Esophagus mucosa (tissue), 1 donor: ENCODE measurements at places on chromosomes 12 and 14. TPM values are rescaled to one million over a fixed set of nuclear protein-coding genes. Genes with fewer than 3 reads are reported as not detected.
A peak's percentile ranks its signal among the peaks of the same experiment; 100 is the strongest.

- ATAC-seq: no peak
Observed at GRCh38 chr14:73738518-73739173, 24.5 kb upstream of the PNMA1 start.

GRCh38 chr12:104456950-104457745 is 400 bp downstream of the CHST11 start:
- ATAC-seq: peak; percentile 13

DNA sequence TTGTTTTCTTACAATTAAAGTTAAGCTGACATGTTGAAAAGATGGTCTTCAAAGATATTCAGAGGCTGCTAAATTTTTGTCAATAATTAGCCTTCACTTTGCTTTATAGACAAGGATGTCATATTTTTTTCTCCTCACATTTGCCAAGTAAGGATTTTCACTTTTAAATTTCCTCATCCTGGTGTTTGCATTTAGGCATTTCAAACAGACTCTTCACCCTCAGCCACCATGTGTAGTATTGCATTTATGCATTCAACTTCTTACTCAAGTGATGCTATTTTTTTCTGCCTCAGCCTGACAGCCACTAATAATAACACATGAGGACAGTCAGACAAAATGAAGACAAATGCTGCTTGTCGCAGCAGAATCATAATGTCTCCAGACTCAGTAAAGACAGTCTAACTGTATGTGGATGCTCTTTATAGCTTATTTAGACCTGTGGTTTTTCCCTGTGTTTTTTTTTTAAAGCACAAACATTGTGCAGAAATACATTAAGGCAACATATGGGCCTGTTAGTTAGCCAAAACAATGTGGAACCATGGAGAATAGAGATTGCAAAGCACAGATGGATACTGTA is 481.5 kb downstream of the NPAS3 start:
- no peak for ATAC-seq

DNA sequence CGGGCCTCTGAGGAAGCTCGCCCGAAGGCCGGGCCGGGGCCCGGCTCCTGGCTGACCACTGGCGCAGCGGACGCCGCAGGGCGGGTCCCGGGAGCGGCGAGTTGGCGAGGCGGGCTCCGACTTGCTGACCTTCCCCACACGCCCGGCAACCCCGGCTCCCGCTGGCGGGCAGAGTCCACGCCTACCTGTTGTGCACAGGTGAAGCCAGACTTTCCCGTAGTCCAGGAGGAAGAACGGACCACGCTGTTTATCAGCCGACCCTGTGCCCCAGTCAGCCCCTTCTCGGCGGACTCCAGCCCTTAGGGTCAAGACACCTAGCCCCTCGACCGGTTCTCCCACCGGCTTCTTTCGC is 407 bp downstream of the HEATR5A start:
- ATAC-seq: peak; percentile 75

DNA sequence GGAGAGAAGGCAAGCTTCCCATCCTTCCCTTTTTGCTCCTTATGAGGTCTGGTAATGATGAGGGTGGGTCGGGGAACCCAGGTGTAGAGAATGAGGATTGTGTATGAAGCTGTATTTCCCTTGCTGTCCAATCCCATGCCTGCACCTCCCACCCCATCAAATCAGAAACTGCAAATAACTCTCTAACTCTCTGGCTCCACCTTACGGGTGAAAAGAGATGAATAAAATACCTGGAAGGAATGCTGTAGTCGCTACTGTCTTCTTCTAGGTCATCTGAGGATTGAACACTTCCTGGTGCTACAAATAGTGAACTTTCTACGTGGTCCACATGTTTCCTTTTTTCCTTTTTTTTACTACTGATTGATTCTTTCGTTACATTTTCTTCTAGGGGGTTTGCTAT is 38.9 kb upstream of the DICER1 start:
- no peak for ATAC-seq

- no peak for ATAC-seq
Observed at GRCh38 chr12:44817687-44818086, 58.4 kb downstream of the NELL2 start.

GRCh38 chr14:52833891-52834290 is 42.5 kb upstream of the GNPNAT1 start:
- no peak for ATAC-seq

- no peak for ATAC-seq
Observed at GRCh38 chr12:90106568-90106967, 397.9 kb upstream of the ATP2B1 start.

- no peak for ATAC-seq
Observed at GRCh38 chr12:93380480-93381121, 2.9 kb downstream of the NUDT4 start.

DNA sequence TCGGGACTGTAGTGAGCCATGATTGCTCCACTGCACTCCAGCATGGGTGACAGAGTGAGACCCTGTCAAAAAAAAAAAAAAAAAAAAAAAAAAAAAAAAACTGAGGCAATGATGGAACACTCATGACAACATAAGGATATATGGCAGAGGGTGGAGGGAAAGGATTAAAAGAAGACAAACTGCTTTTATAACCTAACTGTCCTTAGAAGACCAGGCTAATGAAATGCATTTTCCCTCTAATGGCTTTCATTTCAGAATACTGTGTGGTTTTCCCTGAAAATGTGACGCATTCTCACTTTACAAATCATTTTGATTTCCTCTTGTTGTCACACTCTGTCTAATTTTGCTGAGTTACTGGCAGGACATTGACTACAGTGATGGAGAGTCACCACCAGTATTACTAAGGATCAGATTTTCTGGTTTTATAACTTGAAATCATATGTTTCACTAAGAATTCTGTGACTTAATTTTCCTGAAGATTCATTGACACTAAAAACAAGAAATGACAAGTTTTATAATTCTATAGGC is 137.6 kb upstream of the SSTR1 start:
- no peak for ATAC-seq

DNA sequence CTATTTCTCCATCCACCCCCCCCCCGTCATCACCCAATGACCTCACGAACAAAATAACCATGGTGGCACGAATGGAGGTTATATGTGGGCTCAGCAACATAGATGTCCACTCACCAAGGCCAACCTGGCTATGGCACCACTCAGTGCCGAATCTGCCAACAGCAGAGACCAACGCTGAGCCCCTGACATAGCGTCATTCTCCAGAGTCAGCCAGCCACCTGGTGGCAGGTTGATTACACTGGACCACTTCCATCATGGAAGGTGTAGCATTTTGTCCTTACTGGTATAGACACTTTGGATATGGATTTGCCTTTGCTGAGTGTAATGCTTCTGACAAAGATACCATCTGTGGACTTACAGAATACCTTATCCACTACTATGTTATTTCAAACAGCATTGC is 24.2 kb upstream of the DYRK2 start:
- ATAC-seq: no peak

- no peak for ATAC-seq
Observed at GRCh38 chr12:113247123-113248050, 26.1 kb downstream of the TPCN1 start.

- peak; percentile 87 for ATAC-seq
Observed at GRCh38 chr14:31038521-31039166, 12.5 kb upstream of the STRN3 start.

DNA sequence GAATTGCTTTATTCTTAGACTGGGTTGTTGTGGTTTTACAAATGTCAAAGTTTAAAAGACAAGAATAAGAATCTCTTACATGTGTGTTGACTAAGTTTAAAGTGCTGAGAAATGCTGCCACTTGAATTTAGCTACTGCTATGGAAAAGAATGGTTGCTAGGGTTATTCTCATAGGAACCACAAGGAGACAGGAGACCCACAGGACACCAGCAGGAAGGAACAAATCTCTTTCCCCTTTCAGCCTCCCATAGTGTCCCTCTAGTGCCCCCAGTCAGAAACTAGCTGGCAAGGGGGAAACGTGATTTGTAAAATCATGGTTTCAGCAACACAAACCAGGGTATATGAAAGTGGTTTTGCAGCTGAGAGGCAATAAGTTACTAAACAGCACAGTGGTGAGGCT is 102.7 kb downstream of the ST8SIA1 start:
- no peak for ATAC-seq

GRCh38 chr12:57215668-57216013 is 953 bp upstream of the NXPH4 start:
- ATAC-seq: peak; percentile 1

- ATAC-seq: no peak
Observed at GRCh38 chr14:91246051-91246852, 1.7 kb upstream of the GPR68 start.

- ATAC-seq: no peak
Observed at GRCh38 chr14:36207500-36207899, 31.0 kb upstream of the PTCSC3 start.

- ATAC-seq: no peak
Observed at GRCh38 chr14:56122301-56122700, 4.1 kb downstream of the PELI2 start.

GRCh38 chr12:58529897-58530741 is 390.2 kb downstream of the LRIG3 start:
- peak; percentile 34 for ATAC-seq

DNA sequence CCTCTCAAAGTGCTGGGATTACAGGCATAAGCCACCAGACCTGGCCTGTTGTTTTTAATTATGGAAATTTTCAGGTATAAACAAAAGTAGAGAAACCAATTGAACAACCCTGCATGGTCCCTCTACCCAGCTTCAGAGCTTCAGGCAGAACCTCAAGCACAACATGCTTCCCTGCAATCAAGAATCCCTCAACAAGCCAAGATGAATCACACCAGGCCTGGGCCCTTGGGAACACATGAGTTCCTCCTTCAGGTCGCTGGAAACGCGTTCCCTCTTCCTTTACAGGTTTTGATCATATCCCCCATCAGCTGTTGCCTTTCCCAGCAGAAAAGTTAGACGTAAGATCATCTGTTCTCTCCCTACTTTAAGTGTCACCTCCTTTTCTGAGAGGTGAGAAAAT is 20.5 kb upstream of the CORO1C start:
- ATAC-seq: no peak

- no peak for ATAC-seq
Observed at GRCh38 chr14:50801706-50802105, 29.3 kb downstream of the NIN start.

- no peak for ATAC-seq
Observed at GRCh38 chr12:13093191-13093847, 10.1 kb downstream of the GSG1 start.

DNA sequence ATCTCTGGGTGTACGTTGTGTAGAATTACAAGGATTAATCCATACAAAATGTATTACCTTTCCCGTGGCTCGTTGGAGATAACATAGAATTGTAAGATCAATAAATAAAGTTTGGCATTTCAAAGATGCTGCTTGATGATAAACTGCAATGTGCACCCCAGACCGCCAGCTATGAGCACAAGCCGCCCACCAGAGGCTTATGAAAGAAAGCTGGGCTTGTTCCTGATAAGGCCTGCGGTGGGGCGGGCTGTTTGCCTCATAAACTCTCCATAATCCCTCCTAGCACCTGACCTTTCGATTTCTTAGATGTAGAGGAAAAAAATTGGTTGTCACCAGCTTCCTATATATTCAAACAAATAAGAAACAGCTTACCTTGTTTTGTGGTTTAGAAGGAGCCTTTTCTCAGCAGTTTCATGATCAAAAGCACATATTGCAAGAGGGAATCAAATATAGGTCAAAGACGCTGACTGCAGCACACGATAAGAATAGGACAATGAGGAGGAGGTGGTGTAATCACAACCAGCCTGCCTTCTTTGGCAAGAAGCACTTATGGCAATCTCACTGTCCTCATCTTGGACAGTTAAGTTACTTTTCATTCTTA is 293.6 kb downstream of the RMST start:
- no peak for ATAC-seq

GRCh38 chr12:22982635-22983034 is 357.7 kb downstream of the ETNK1 start:
- no peak for ATAC-seq

- ATAC-seq: no peak
Observed at GRCh38 chr14:96194657-96195431, 9.8 kb upstream of the BDKRB2 start.

- ATAC-seq: peak; percentile 62
Observed at GRCh38 chr12:53190108-53190729, 9.5 kb upstream of the CSAD start.

DNA sequence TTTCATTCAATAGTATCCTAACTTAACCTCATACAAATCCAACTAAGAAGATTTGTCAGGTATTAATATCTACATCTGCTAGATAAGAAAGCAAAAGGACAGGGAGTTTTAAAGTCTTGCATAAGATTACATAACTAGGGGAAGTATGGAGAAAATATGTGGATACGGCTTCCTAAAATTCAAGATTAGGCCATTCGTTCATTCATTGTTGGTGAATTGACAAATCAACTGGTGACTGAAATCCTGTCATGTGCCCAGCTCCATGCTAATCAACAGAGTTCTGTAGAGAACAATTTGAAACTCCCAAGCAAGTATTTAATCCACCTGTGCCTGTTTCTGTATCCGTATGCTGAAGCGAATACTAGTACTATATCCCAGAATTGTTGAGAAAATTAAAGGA is 260.9 kb upstream of the USP15 start:
- ATAC-seq: no peak

DNA sequence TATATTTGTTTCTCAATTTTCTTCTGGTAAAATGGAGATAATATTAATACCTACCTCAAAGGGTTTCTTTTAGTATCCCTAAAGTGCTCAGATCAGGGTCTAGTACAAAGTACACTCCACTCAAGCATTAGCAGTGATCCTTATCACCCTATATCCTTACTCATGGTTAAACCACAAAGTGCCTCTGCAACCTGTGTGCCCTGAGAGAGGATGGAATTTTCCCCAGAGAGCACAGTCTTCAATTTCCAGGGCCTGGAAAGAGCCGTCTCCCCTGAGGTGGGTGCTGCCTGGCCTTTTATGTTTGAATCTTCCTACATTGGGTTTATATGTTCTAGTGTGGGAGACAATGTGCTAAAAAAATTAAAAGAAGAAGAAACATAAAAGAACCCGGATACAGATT is 183.1 kb upstream of the FBXO33 start:
- no peak for ATAC-seq

- ATAC-seq: no peak
Observed at GRCh38 chr12:3679831-3680230, 73.1 kb downstream of the CRACR2A start.

DNA sequence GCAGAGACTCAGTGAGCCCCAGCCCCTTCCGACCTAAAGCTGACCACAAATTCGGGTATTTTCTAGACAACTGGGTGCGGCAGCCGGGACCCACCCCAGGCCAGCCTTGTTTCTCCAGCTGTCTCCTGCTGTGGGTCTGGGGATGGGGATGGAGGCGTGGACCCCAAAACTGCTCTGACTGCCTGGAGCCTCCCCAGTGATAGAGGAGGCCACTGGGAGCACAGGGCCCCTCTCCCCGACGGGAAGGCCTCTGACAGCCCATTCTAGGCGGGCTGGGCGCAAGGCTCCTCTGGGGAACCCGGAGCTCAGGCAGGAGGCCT is 38.2 kb upstream of the TDRD9 start:
- no peak for ATAC-seq

Gene GUCY2C
- 0.20 TPM for total RNA-seq

Gene SPIC
- 0.16 TPM for total RNA-seq

Gene GPR162
- total RNA-seq: 0.76 TPM

Gene OTX2
- total RNA-seq: not detected

Gene ASIC1
- 2.1 TPM for total RNA-seq

Gene BDKRB1
- 6.1 TPM for total RNA-seq

Gene NUP107
- total RNA-seq: 27.0 TPM

Gene INSM2
- total RNA-seq: not detected

Gene PITPNM2
- total RNA-seq: 8.3 TPM

Gene OR6C68
- total RNA-seq: not detected
